ENCODE measurements at places on chromosomes 7 and 10. TPM values are rescaled to one million over a fixed set of nuclear protein-coding genes. Genes with fewer than 3 reads are reported as not detected.

Gene GLI3
- 10.0 TPM for total RNA-seq

Gene KEL
- total RNA-seq = not detected

Gene ICA1
- total RNA-seq = 0.24 TPM

Gene RAB19
- total RNA-seq = not detected

Gene SFTPA1
- total RNA-seq = not detected

Measured in RPMI7951 (cell line).